ENCODE measurements at places on chromosomes 7 and 10. TPM values are rescaled to one million over a fixed set of nuclear protein-coding genes. Genes with fewer than 3 reads are reported as not detected.

The MLLT10 gene
- 4.6 TPM for polyA plus RNA-seq

The FANK1 gene
- polyA plus RNA-seq: 4.2 TPM

The EPDR1 gene
- 59.1 TPM for polyA plus RNA-seq

The NDUFB8 gene
- 756 TPM for polyA plus RNA-seq

The MSS51 gene
- polyA plus RNA-seq: 0.36 TPM

The GIMAP8 gene
- not detected for polyA plus RNA-seq

The HEPACAM2 gene
- polyA plus RNA-seq: not detected

The RPEL1 gene
- not detected for polyA plus RNA-seq

The ABI1 gene
- polyA plus RNA-seq: 40.6 TPM

The GNAT3 gene
- not detected for polyA plus RNA-seq

The CPXM2 gene
- not detected for polyA plus RNA-seq

The GBX1 gene
- polyA plus RNA-seq: not detected

The CFAP46 gene
- not detected for polyA plus RNA-seq

The PMS2 gene
- polyA plus RNA-seq: 29.6 TPM

The PTPRZ1 gene
- polyA plus RNA-seq: 89.8 TPM

The AGR2 gene
- not detected for polyA plus RNA-seq

The LLCFC1 gene
- polyA plus RNA-seq: not detected

The ADAM12 gene
- 1.7 TPM for polyA plus RNA-seq

The ANXA8 gene
- not detected for polyA plus RNA-seq

The TSPAN13 gene
- 258 TPM for polyA plus RNA-seq

The IRF5 gene
- not detected for polyA plus RNA-seq

The WIPF3 gene
- 2.4 TPM for polyA plus RNA-seq

The HACD1 gene
- 5.2 TPM for polyA plus RNA-seq

The PCGF5 gene
- polyA plus RNA-seq: 17.4 TPM

The TMEM120A gene
- polyA plus RNA-seq: 14.4 TPM

The NKX1-2 gene
- 0.16 TPM for polyA plus RNA-seq

The TLL2 gene
- polyA plus RNA-seq: not detected

The PALD1 gene
- not detected for polyA plus RNA-seq

The CALN1 gene
- 3.5 TPM for polyA plus RNA-seq

The SLC29A3 gene
- polyA plus RNA-seq: 2.2 TPM

The ACTL6B gene
- polyA plus RNA-seq: 15.7 TPM

The DPYSL4 gene
- 2.8 TPM for polyA plus RNA-seq

The DRGX gene
- polyA plus RNA-seq: 0.25 TPM

The FRAT1 gene
- polyA plus RNA-seq: 0.64 TPM

The CLDN3 gene
- not detected for polyA plus RNA-seq
